ENCODE measurements at places on chromosomes 5 and 9.

- DNase-seq: no peak
Observed at GRCh38 chr5:173963867-173964441, 25.0 kb upstream of the C5orf47 start.

GRCh38 chr5:163682234-163682633 is 176.8 kb downstream of the MAT2B start:
- no peak for DNase-seq

DNA sequence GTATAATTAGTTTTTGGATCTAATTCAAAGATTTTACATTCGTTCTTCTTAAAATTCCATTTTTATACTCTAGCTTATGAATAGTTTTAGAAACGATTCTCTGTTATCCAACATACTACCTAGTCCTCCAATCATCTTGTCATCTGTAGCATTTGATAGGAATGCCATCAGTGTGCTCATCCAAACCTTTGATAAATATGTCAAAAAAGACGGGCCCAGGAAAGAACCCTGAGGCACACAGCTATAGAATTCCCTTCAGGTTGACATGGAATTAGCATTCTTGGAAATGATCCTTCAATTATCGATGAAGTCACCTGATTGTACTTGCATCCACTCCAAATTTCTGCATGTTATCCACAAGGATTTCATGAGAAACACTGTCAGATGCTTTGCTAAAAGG is 64.8 kb upstream of the EFNA5 start:
- DNase-seq: no peak

DNA sequence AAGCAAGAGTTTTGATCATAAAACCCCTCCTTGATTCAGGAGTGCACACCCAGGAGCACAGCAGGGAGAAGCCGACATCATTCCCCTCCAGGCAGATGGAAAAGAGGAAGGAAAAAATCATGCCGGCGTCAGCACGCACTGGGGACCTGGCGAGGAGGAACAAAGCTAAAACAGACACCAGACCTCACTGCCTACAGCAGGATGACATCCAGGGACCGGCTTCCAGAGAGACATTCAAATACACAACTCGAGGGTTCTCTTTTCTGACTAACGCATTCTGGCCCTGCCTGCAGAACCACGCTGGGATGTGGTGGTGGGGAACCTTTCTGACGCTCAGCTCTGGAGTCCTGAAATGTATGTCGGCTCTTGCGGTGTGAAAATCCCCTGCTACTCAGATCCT is 2.7 kb downstream of the UBAC1 start:
- no peak for DNase-seq

DNA sequence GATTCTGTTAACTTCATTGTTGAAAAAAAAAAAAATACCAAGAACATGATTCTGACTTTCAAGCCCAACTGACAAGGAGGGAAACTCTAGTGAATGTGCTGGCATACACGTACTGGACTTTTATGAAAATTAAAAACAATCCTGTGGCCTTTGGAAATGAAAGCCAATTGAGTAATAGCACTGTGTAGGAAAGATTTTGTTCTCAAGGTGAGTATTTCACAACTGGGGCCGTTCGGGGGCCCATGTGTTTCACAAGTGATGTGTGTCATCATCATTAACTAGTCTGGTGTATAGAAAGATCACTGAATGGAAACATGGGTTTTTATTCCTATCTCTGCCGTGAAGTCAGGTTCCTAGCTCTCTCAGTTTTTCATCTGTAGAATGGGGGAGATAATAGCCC is 605.0 kb upstream of the CLINT1 start:
- DNase-seq: no peak

DNA sequence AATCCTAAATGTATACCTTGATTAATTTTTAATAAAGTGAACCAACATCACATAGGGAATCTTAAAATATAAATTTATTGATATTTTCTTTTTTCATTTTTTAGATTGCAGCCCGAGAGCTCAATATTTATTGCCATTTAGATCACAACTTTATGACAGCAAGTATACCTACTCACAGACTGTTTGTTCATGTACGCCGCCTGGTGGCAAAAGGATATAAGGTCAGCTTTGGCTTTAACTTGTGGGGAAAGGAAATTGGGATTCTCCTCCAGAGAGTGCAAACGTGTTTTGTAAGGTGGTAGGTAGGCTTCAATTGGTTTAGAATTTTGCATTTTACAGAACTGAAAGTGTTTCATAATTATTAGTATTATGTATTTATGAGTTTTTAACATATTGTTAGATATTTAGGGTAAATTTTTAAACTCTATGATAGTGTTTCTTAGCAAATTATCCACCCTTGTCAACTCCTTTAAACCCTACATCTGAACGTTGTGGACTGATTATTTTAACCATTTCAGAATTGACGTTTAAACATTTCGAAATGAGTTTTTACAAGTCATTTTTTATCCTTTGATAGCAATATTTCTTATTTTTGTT is 17.5 kb upstream of the DHFR start:
- DNase-seq: peak; percentile 44

GRCh38 chr5:11540112-11540511 is 364.1 kb downstream of the CTNND2 start:
- DNase-seq: no peak

- no peak for DNase-seq
Observed at GRCh38 chr5:124025306-124025845, 513.4 kb downstream of the CSNK1G3 start.

- DNase-seq: no peak
Observed at GRCh38 chr5:33659526-33660169, 218.9 kb downstream of the TARS1 start.

- DNase-seq: no peak
Observed at GRCh38 chr9:133050142-133050541, 11.6 kb upstream of the CEL start.

- DNase-seq: no peak
Observed at GRCh38 chr9:70506159-70506558, 91.7 kb upstream of the KLF9 start.

DNA sequence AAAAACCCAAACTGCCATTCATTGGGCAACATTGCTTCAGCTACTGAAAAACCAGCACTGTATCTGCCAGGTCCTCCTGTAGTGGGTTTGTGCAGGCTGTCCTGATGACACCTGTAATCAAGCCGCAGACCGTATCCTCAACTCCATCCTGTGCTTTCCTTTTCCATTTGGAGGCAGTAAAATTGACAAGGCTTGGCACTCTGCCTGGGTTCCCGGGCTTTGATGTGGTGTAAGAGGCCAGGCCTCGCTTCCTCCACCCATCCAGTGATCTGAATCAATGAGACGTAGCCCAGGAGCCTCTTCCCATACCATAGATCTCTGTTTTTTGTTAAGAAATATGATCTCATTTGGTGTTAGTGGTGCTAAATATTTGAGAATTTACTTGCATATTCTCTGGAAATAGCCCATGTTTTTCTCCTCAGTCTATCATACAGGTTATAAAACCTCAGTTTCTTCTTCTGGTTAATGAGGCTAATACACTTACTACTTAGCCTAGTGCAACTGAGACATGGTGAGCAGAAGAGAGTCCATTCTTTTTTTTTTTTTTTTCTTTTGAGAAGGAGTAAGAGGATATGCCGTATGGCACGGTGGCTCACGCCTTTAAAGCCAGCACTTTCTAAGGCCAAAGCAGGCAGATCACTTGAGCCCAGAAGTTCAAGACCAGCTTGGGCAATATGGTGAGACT is 34.8 kb downstream of the LSM11 start:
- no peak for DNase-seq

DNA sequence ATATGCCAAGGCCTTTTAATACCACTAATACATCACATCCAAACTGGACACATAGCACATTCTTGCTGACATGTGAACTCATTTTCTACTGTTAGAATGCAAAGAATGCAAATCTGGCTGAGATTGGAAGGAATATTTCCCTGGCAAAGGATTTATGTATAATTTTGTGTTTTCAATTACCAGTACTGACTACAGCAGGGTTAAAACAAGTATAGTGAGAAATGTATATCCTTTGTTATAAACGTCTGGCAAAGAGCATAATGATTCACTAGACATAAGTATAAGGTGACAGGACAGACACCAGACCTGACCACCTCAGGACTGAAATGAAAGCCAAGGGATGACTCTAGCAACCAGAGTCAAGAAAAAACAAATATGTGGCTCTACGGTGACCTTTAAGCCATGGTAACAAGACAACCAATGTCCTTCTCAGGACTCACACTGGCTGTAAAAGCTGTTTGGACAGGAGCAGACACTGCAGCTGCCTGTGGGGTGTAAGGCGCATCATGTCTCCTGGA is 95.0 kb downstream of the MRPS27 start:
- no peak for DNase-seq

GRCh38 chr9:4984171-4984620 is 876 bp upstream of the JAK2 start:
- no peak for DNase-seq

GRCh38 chr5:17192191-17192590 is 25.2 kb upstream of the BASP1 start:
- DNase-seq: no peak

- DNase-seq: no peak
Observed at GRCh38 chr5:128775558-128775957, 189.7 kb upstream of the SLC27A6 start.

DNA sequence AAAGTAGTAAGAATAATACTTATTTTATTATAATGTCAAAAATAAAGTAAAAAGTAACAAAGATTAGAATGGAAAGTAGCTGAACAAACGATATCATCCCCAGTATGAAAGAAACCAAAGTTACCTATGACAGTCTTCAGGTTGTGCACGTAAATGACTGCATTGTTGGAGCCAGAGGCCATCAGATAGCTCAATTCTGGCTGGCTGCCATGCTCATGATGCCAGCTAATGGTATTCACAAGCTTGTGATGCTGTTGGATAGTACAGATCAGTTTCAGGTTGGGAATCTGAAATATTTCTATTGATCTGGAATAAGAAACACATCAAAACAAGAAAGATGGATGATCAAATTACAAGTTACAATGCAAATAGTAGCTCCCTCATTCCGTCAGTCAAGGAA is 21.1 kb downstream of the GEMIN5 start:
- no peak for DNase-seq

DNA sequence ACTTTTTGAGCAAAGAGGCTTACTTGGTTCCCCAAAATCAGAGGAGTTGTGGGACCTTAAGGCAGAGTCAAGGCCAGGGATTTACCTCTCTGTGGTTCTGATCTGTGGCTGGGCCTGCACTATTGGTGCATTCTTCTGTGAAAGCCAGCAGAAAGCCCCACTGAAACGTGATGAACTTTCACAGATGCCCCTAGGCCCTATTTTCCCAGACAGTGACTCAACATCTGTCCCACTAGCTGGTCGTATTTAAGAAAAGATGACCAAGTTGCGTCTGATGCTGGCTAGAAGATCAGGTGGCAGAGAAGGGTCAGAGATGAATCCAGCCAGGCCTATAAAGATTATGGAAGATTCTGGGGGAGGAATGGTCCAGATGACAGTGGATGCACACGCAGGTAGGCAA is 153.1 kb downstream of the ACTL7B start:
- no peak for DNase-seq

GRCh38 chr9:9921805-9922204 is 691.0 kb downstream of the PTPRD start:
- DNase-seq: no peak

GRCh38 chr5:56099346-56099745 is 104.6 kb upstream of the IL6ST start:
- no peak for DNase-seq

DNA sequence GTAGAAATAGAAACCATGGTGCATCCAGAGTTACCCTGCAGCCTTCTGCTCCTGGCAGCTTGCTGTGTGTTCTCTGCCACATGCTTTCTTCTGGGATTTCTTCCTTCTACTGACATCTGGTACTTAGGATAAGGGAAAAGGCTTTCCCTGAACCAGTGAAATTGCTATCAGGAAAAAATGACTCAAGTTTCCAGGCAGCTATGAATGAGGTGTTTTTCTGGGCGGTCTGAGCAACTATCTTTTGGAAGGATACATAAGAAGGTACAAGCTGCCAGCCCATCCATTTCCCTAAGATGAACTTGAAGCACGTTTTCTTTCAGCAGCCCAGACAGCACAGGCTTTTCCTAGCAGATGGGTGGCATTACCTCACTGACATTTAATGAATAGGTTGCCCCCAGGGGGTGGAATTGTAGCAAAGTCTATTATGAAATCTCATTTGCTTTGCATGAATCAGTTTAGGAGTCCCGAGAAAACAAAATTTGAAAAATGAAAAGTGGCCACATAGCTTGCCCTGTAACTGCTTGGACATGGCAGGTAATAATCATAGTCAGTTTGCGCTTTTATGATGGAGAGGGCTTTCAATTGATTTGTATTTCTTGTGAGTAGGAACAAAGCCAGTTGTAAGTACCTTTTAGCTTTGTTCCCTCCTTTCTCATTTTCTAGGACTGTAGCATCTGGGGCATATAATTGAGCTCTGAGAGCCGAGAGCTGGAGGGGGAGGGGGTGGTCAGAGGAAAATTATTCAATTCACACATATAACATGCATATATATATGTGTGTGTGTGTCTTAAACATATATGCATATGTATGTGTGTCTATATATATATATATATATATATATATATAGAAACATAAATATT is 108.5 kb downstream of the C9orf152 start:
- DNase-seq: no peak

GRCh38 chr9:120351106-120351505 is 228.9 kb downstream of the CDK5RAP2 start:
- DNase-seq: no peak

DNA sequence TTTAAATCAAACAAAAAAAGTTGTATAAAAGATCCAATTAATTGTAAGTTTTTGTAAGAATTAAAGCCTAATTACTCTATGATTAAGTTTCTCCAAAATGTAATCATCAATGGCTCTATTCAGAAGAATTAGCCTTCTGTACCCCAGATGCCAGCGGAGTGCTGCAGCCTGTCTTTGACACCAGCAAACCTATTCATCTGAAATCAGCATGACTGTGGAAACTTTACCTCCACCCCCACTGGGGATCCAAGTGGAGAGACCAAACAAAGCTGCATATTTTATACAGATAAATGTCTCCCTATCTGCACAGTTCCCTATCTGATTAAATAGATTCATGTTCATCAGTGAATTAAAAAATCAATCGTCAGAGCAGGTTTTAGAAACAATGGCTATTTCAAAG is 426.8 kb downstream of the KIAA0825 start:
- DNase-seq: no peak

GRCh38 chr9:74887041-74887980 is at the start of gene TRPM6:
TRPM6 (minus strand) TSS chr9:74887921; CDS start chr9:74887856, 65 bp downstream.
- peak; percentile 18 for DNase-seq

DNA sequence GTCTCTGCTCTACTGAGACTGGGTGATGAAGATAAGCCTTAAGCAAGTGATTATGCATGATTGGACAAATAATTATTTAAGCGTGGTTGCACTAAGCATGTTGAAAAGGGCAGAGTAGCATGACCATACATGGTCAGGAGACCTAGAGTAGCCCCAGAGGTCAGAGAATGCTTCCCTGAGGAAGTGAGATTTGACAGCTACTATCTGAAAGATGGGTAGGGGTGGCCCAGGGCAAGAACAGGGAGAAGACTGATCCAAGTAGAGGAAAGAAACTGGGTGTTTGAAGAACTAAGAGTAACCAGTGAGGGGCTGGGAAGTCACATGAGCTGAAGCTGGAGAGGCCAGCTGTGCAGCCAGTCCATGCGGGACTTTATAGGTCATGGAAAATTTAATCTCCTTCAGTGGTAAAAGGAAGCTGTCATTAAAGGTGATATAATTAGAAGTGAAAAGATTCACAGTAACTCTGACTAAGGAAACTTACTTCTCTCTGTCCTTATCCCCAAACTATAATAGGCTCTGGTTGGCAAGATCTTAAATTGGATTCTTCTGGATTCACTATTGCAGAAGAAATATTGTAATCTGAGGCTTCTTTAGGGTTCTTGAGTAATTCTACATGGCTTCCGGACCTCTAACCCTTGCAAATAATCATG is 35.2 kb downstream of the YIPF5 start:
- no peak for DNase-seq
